ENCODE measurements at places on chromosomes 12 and 14. TPM values are rescaled to one million over a fixed set of nuclear protein-coding genes. Genes with fewer than 3 reads are reported as not detected.

FAM222A gene
- total RNA-seq = 7.2 TPM

L3HYPDH gene
- 22.4 TPM for total RNA-seq

AMHR2 gene
- total RNA-seq = 0.58 TPM

SPIC gene
- total RNA-seq = not detected

SMIM41 gene
- not detected for total RNA-seq

FIGNL2 gene
- 0.76 TPM for total RNA-seq

SLC25A47 gene
- 1.0 TPM for total RNA-seq

SYCP3 gene
- not detected for total RNA-seq

CPSF2 gene
- 67.9 TPM for total RNA-seq

KLRF1 gene
- total RNA-seq = not detected

Measured in HepG2 (cell line).